Stimulated activated CD4-positive, alpha-beta T cell treated with anti-CD3 and anti-CD28 coated beads, Interleukin-1b, Interleukin-23, amount 100 ng/mL, for 4 hours (primary cell): ENCODE measurements at places on chromosomes 6 and 20.

- DNase-seq: no peak
Measured at GRCh38 chr6:119296036-119297035, 53.2 kb downstream of the MAN1A1 start.

- no peak for DNase-seq
Measured at GRCh38 chr6:54214286-54214685, 94.0 kb upstream of the TINAG start.

- no peak for DNase-seq
Measured at GRCh38 chr6:16019462-16019861, 109.4 kb upstream of the MYLIP start.

DNA sequence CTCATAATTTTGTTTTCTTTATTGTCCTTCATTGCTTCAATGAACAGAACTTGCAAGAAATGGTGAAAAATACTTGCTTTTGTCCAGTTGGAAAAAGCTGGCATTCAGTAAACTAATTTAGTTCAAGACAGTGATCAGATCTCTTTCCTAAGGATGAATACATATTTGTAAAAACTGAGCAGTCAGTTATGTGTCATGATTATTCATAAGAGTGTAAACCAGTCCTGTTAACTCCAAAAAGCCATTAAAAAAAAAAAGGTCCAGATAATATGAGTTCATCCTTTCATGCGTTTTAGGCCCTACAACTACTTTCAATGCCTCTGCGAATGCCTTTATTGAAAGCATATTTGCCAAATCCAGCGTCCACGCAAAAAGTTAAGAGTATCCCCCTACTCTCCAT is 609 bp downstream of the PGM3 start:
- no peak for DNase-seq

GRCh38 chr6:5121479-5121878 is 36.3 kb downstream of the PPP1R3G start:
- DNase-seq: no peak

DNA sequence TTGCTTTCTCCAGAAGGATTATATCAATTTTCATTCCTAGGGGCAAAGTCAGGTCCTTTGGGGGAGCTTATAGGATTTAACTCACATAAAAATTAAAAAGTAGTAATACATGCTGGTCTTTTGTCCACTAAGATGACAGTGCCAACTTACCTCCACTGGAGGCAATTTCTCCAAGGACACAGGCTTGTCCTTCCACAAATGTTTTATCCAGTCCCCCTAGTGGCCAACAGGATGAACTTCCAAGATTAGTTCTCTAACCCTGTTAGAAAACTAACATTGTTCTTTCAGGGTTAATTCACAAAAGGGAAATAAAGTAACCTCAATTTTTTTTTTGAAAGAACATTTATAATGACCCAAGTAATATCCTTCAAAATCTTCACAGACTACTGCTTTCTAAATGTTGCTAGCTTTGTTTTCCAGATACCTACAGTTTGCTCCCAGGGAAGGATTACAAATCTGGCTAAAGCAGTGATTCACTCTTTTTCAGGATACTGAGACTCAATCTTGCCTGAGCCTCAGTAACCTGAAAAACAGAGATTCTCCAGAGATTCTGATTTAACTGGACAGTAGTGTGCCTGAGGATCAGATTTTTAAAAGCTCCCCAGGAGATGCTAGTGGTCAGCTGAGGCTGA is 31.7 kb upstream of the UBR2 start:
- no peak for DNase-seq

- no peak for DNase-seq
Measured at GRCh38 chr6:111806165-111806547, 67.1 kb downstream of the FYN start.

DNA sequence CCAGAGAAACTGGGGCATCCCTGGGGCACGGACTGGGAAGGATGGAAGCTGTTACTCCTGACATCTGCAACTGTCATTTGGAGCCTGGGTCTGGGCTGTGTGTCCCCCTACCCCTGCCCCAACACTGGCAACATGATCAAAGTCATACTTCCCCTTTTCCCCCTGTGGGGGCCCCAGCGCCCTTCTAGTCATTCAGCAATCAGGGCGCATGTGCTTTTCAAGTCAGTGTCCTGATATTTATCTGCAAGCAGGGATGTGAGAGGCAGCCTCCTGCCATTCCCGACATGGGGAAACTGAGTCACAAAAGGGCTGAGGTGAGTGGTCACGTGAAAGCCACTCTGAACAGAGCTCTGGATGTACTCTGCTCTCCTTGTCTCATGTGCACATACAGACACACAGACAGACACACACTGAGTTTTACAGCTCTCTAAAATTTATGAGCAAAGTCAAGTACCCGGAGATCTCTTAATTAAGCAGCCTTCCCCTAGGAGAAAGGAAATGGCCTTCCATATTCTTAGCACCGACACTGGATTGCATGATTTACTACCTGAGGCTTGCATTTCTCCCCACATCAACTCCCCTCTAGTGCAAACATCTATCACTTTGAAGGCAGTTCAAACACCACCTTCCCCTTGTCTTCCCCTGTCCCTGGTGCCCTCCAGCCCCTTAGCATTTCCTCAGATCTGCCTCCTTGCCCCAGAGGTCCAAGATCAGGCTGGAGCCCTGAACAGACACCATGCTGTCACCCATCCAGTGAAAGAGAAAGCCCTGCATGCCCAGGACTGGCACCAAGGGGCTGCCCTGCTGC is 170.7 kb downstream of the CDC5L start:
- DNase-seq: no peak

- no peak for DNase-seq
Measured at GRCh38 chr20:24662752-24663365, 193.4 kb downstream of the SYNDIG1 start.

GRCh38 chr6:95545226-95545625 is 32.1 kb upstream of the MANEA start:
- DNase-seq: no peak

DNA sequence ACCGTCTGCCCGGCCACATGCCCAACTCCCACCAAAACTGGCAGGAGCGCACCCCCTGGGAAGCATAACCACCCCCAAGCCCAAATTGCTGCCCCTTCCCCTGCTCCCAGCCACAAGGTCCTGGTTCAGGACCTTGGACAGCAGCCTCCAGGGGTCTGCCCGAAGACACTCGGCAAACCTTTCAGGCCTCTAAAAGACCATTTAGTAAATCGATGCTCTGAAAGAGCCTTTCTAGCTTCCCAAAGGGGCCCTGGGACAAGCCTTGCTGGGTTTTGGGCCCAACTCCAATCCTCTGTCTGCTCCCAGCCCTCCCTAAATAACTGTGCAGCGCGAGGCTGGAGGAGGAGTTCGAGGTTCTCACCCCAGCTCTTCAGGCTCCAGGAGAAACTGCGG is 30.5 kb downstream of the GRM4 start:
- no peak for DNase-seq

DNA sequence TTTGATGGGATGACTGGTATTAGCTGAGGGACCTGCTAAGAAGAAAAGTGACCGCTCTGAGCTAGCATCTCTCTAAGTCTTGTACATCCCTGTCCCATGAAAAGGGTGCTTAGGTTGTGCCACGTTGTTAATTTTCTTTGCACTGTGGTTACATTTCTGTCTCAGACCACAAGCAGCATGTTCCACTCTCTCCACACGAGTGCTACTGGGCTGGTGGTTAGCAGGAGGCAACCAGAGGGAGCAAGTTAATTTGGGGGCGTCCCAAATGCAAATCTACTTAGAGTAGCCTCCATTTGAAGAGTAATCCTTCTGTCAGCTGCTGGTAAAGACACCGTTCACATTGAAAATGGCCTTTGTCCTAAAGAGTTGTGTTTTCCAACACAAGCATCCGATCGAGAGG is 3.4 kb upstream of the SCML4 start:
- DNase-seq: no peak

- no peak for DNase-seq
Measured at GRCh38 chr6:7332090-7332745, 19.2 kb upstream of the SSR1 start.

DNA sequence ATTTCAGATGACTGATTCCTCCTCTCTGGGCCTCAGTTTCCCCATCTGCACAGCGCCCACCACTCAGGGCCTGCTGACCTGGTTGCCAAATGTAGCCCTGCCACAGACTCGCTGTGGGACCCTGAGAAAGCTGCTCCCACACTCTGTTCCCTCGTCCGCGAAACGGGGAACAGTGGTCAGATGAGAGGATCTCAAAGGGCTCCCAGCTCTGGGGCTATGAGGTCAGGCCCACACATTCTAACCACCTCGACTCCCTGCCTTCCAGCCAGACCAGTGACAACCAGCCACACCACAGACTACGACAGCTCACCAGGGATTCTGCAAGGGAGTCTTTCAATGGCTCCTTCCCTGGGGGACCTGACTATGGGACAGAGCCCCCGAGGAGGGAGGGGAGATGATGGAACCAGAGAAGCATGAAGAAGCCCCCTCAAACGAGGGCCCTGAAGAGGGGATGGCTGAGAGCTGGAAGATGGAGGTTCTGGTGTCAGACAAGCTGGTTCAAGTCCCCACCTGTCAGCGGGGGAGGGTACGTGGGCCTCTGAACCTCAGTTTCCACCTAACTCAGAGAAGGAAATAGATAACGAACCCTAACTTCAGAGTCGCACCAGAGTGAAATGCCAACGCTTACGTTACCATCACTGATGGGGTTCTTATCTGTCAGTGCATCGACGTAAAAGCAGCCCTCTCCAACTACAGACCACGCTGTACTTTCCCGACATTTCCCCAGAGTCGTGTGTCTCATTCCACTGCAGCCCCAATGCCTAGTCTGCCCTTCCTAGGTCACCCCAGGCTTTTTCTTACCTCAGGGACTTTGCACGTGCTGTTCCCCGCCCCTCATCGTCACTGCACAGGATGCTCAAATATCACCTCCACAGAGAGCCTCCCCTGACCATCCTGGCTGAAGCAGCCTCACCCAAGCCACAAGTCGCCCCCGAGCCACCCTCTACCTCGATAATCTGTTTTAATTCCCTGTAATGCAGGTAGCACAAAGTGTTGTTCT is 60.5 kb downstream of the PREX1 start:
- no peak for DNase-seq

- DNase-seq: no peak
Measured at GRCh38 chr6:3205913-3206312, 21.5 kb downstream of the TUBB2B start.

GRCh38 chr20:63141531-63141930 is 74.4 kb downstream of the YTHDF1 start:
- no peak for DNase-seq

DNA sequence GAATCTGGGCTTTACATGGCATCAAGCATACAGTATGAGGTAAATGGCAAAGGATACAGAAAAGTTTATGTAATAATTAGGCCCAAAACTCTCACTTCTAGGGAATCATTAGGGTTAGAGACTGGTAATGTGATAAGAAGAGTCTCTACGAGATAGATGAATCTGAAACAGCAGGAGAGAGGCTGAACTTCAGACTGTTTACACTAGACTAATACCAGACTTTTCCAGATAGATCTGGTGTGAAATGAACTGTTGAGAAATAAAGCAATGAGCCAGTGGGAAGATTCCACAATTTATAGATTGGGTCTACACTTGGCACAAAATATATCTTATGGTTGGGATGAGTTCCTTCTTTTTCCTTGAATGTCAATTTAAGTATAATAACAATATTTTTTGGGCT is 134.3 kb downstream of the MAN1A1 start:
- DNase-seq: no peak

DNA sequence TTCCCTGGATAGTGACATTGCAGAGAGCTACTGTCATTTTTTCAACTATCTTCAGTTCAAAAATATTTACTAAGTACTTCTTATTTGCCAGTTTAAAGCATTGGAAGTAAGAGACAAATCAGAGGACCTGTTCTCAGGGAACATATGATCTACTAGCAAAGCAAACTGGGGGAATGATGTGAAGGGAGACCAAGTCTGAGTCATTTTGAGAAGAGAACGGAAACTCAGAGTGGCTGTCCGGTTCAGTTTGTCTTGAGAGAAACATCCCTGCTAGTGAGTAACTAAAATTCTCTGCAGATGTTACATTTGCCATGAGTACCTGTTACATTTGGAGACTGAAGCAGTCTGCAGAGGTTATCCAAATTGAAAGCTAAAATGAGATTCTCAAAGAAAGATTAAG is 118.3 kb downstream of the KCNQ5 start:
- DNase-seq: no peak

- no peak for DNase-seq
Measured at GRCh38 chr6:137570393-137570792, 76.2 kb upstream of the OLIG3 start.

- DNase-seq: no peak
Measured at GRCh38 chr6:47716207-47716606, 17.8 kb downstream of the ADGRF4 start.

DNA sequence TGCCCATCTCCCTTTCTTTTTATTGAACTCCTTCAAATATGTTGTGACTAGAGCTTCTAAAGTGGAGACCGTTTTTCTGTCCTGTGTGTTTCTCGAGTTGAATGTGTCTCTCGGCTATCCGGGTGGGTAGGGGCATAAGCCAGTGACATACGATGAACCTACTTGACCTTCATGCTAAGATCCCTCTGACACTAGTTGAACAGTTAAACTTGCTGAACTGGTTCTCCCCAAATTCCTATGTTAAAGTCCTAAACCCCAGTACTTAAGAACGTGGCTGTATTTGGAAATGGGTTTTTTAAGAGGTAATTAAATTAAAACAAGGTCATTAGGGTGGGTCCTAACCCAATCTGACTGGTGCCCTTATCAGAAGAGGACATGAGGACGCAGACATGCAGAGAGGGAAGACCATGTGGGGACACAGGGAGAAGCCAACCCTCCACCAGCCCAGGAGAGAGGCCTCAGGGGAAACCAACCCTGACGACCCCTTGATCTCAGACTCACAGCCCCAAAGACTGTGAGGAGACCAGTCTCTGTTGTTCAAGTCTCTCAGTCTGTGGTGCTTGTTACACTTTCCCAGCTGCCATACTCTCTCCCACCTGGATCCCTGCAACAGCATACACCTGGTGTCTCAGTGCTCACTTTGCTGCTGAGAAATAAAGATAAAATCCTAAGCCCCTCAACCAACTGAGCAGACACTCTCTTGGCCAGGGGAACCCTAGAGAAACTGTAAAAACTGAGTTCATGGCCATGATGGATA is 208.4 kb downstream of the MYLK4 start:
- no peak for DNase-seq

DNA sequence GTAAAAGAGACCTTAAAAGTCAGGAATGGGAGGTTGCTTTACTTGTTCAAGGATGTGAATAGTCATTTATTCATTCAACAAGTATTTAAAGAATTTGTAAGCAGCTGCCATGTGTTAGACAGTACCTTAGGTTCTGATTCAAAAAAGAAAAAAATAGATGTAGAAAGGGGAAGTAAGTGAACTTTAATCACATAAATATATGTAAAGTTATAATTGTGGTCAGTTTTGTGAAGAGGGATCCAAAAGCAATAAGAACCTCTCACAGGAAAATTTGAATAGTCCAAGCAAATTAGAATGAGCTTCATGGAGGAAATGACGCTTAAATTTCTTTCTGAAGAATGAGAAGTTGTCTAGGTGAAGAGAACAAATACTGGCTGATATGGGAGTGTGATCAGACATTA is 596.1 kb upstream of the CITED2 start:
- no peak for DNase-seq

GRCh38 chr6:90044833-90045381 is 150.6 kb downstream of the GJA10 start:
- no peak for DNase-seq

DNA sequence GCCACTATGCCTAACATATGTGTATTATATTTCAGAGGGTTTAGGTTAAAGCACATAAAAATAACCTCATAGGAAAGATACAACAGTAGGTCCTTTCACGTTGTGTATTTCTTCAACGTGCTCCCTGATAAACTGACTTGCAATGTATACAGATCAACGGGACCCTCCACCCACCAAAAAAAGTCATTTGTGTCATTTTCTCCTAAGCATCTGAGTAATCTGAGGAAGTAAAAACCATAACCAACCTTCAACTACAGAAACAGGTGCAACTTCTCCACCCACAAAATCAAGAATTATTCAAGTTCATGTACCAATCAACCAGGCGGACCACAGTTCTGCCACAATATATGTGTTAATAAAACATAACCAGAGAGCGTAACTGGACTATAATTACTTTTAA is 54.9 kb upstream of the NHSL1 start:
- no peak for DNase-seq
